ENCODE measurements at places on chromosomes 7 and 10.

DNA sequence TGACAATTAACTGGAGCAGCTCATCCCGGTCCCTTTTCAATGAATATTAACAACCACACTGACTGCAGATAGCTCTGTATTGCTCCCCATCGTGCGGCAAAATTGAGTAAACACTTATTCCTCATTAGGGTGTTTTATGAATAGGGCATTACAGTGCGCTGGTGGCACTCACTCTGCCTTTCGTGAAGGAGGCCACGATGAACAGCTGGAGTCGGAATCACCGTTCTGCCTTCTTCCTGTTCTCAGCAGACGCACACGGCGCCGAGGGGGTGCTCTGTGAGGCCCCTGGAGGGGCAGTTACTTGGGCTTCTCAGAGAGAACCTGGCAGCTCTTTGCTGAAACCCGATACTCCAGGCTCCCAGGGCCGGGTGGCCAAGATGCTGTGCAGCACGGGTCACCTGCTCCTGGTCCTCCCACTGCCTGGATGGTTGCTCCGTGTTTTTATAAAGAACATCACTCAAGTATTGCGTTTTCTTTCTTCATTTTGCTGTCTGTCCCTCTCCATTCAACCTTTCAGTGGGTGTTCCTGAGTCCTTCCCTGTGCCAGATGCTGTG is 241.9 kb downstream of the GLRX3 start:
- DNase-seq, result no peak

DNA sequence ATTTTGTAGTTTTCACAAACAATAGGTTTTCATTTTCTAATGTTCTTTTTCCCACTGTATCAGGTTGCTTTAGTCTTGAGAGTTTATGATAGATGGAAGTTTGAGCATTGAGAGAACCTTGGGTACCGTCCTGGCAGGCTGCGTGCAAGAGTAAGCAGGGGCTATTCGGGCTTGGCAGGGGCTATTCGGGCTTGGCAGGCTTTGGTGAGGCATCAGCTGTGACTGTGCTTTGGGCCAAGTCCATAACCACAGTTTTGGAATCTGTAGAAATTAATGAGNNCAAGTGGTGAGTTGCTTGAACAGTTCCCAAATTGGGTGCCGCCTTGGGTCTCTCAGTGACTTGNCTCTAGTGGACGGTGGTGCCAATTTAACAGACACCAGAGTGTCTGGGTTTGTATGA is 424.6 kb downstream of the PAXIP1 start:
- DNase-seq, result no peak

DNA sequence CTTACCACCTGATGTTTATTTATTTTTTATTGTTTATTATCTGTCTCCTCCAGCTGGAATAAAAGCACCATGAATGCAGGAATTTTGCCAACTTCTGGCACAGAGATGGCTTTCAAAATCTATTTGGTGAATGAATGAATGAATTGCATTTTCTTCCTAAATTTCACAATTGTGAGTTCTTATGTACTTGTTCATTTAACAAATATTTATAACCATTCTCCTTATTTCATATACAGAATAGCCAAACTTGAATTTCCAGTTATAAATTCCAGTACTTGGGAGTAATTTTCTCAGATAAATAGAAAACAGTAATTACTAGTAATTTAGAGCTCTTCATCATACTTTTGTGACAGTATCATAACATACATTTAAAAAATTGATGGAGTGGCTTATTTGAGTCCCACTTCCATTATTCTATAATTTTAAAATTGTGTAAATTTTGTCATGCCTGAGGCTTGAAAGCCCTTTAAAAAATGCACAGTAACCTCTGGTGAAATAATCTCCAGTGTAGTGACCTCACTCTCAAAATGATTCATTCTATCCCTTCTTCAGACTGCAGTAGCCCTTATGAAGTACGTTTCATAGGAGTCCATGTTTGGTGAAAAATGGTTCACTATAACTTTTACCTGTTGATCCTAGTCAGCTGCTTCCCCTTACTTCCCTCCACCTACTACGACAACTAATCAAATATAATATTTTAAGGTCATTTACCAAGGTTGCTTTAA is 40.0 kb upstream of the SRI start:
- no peak for DNase-seq

GRCh38 chr7:101352920-101353308 is 9.8 kb upstream of the COL26A1 start:
- DNase-seq, result no peak

GRCh38 chr7:8516976-8517375 is 83.6 kb downstream of the NXPH1 start:
- DNase-seq, result no peak

GRCh38 chr7:137844677-137845425 is 1.9 kb downstream of the DGKI start:
- no peak for DNase-seq

DNA sequence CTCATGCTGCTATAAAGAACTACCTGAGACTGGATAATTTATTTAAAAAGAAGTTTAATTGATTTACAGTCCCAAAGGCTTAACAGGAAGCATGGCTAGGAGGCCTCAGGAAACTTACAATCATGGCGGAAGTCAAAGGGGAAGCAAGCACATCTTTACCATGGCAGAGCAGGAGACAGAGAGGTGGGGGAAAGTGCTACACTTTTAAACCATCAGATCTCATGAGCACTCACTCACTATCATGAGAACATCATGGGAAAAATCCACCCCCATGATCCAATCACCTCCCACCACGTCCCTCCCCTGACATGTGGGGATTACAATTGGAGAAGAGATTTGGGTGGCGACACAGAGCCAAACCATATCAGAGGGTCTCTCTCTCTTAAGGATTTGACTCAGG is 108.6 kb upstream of the PODXL start:
- no peak for DNase-seq

GRCh38 chr7:1104516-1105179 is 16.7 kb downstream of the GPER1 start:
- no peak for DNase-seq
